ENCODE measurements at places on chromosomes 4 and X.

GRCh38 chr4:88002786-88003185 is 4.6 kb upstream of the PKD2 start:
- no peak for DNase-seq

DNA sequence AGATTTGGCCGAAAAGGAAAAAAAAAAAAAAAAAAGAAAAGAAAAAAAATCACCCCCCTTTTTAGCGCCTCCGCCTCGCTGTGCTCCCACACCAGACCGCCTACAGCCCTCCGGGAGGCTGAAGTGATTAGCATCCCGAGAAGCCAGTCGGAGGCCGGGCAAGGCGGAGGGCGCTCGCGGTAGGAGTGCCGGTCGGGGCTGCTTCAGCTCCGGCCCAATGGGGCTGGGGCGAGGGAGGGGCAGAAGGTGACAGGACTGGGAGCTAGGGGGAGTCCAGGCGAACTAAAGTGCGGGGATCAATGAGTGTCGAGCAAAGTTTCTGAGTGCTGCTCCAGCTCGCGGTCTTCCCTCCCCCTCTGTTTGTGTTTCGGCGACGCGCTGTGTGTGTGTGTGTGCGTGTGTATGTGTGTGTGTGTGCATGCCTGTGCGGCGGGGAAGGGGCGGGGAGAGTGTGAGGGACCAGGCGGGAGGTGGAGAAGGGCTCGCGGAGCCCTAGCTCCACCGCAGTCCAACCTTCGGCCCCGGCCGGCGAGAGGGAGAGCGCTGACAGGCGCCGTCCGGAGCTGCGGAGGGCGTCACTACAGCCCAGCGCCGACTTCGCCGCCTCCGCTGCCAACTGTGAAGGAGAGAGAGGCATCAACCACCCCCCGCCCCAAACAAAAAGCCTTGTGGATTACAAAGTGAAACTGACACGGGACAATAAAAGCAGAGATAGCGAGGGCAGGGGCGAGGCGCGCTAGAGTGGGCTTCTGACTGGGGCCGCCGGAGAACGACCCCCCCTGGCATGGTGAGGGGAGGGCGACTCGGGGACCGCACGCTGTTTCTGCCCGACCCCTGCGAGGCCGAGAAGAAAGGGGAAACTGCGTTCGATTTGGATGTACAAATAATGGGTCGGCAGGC is at the start of gene FAT4:
TSS of gene FAT4 (plus strand) at position 280 of the 900 bp plus-strand sequence. CDS start 1,457 bp downstream, outside the sequence.
- DNase-seq = peak; percentile 91

GRCh38 chr4:123235431-123235830 is 161.2 kb upstream of the SPRY1 start:
- no peak for DNase-seq

- DNase-seq = no peak
Measured at GRCh38 chr4:159169404-159170302, 66.8 kb downstream of the RAPGEF2 start.

GRCh38 chr4:5922556-5922955 is 29.7 kb upstream of the CRMP1 start:
- no peak for DNase-seq

DNA sequence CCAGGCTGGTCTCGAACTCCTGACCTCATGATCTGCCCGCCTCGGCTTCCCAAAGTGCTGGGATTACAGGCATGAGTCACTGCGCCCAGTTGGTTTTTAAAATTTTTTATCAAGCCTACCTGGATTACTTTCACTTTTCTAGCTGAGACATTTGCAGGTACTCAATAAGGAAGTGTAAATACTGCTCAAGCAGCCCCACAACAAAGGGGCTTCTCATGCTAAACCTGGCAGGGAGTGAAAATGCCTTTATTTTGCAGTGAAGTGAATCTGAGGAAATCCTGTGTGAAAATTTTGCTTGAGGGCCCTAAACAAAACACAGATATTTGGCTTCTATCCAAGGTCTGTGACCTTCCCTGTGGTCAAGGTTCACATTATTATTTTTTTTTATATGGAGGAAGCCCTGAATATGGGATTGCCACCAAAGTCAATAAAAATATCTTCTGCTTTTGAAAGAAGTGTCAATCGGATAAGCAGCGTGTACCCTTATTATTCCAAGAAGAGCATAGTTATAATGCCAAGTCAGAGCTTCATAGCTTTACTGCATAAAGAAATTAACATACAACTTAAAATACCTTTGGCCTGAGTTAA is 481.0 kb downstream of the SH2D1A start:
- DNase-seq = no peak

- no peak for DNase-seq
Measured at GRCh38 chr4:128536746-128537145, 249.1 kb upstream of the PGRMC2 start.

DNA sequence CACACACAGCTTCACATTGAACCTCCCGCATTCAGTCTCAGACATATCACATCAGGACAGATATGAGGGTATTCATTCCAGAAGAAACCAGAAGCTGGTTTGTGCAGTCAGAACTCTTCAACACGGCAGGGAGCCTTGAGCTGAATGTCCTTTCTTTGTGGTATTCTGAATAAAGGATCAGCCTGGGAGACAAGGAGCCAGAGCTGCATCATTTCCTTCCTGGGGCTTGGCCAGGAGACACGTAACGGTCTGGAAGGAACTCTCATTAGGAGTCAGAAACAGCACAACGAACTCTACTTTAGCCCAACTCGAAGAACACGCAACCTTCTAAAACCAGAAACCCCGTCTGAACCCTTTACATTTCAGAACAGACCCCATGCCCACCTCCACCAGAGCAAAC is 46.4 kb downstream of the KDR start:
- DNase-seq = no peak
